ENCODE measurements at places on chromosomes 4 and X. TPM values are rescaled to one million over a fixed set of nuclear protein-coding genes. Genes with fewer than 3 reads are reported as not detected.

TADA2B gene
- polyA plus RNA-seq: 15.4 TPM

REST gene
- 47.5 TPM for polyA plus RNA-seq

ITIH6 gene
- polyA plus RNA-seq: 0.04 TPM

PQBP1 gene
- polyA plus RNA-seq: 96.9 TPM

DIPK2B gene
- polyA plus RNA-seq: 35.6 TPM

CYP4V2 gene
- polyA plus RNA-seq: 16.6 TPM

ADH1C gene
- polyA plus RNA-seq: 24.8 TPM

CCDC160 gene
- polyA plus RNA-seq: 2.8 TPM

AFM gene
- not detected for polyA plus RNA-seq

SPP1 gene
- polyA plus RNA-seq: 249 TPM

CDX4 gene
- polyA plus RNA-seq: not detected

WAS gene
- polyA plus RNA-seq: 3.7 TPM

FREM3 gene
- polyA plus RNA-seq: 6.0 TPM

CTAG1B gene
- polyA plus RNA-seq: not detected

DNA sequence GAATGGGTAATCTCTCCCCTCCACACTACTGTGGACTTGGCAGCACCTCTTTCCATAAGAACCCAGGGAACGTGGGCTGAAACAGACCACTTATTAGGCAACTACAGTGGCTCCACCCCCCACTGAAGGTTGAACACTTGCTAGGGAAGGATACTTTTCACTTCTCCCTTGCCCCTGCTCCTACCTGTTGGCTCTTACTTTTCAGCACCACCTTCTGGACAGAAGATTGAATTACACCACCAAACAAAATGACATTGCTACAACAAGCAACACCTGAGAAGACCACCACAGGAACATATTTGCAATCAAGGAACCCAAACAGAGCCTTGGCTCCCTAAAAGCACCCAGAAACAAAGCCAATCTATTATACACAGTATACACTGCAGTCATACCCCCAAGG lies 132.1 kb upstream of the CXCL13 start:
- DNase-seq: no peak

- peak; percentile 52 for DNase-seq
Observed at GRCh38 chr4:184825896-184826690, at the start of gene ACSL1. Gene ACSL1, minus strand, starts transcription at chr4:184825968. Its CDS starts 22,454 bp downstream, at chr4:184803514.

- DNase-seq: no peak
Observed at GRCh38 chrX:20421275-20421674, 154.6 kb upstream of the RPS6KA3 start.

GRCh38 chr4:88858752-88859151 lies 161.1 kb upstream of the NAP1L5 start:
- DNase-seq: no peak

- no peak for DNase-seq
Observed at GRCh38 chr4:48333587-48333986, 7.7 kb upstream of the SLAIN2 start.

GRCh38 chrX:133566876-133567275 lies 151.6 kb upstream of the GPC4 start:
- no peak for DNase-seq

- DNase-seq: no peak
Observed at GRCh38 chrX:149124526-149125108, 380.5 kb downstream of the IDS start.

DNA sequence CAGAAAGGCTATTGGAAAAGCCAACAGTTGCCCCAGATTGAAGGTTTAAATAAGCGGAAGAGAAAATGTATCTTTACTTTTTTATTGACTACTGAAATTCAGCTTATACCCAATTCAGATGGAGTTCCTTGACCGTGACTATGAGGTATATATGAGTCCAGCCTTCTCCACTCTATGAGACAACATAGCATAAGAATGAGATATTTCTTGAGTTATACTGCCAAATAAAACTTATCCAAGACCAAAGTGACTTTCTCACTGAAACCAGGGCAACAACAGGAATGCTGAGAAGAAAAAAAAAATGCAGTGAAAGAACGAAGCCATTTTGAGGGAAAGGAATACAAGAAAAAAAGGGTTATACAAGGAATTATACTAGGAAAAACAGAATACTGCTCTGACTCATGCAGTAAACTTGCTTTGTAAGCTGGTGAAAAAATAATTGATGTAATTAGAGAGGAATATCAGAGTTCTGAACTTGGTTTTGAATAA lies 16.3 kb upstream of the PDK3 start:
- DNase-seq: no peak

- DNase-seq: no peak
Observed at GRCh38 chr4:38209654-38210053, 249.5 kb downstream of the PTTG2 start.

DNA sequence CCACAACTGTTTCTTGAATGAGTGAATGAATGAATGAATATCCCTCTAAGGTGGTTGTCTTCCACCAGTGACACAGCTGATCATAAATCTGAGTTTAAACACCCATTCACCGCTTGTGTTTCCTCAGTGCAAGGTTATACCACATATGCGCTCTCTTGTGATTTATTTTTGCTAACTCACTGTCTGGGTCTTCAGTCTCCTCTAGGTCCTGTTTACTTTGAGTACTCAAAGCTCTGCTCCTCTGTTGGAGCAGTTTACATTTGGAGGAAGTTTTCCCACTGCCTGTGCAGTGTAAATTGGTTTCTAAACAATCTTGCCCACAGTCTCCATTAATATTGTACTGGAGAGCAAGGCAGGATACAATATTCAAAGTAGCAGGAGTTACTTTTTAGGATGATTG lies 212.6 kb upstream of the JADE1 start:
- DNase-seq: no peak

GRCh38 chr4:145503486-145504072 lies 21.9 kb downstream of the SMAD1 start:
- no peak for DNase-seq

- no peak for DNase-seq
Observed at GRCh38 chr4:110074570-110074969, 123.8 kb downstream of the ELOVL6 start.

DNA sequence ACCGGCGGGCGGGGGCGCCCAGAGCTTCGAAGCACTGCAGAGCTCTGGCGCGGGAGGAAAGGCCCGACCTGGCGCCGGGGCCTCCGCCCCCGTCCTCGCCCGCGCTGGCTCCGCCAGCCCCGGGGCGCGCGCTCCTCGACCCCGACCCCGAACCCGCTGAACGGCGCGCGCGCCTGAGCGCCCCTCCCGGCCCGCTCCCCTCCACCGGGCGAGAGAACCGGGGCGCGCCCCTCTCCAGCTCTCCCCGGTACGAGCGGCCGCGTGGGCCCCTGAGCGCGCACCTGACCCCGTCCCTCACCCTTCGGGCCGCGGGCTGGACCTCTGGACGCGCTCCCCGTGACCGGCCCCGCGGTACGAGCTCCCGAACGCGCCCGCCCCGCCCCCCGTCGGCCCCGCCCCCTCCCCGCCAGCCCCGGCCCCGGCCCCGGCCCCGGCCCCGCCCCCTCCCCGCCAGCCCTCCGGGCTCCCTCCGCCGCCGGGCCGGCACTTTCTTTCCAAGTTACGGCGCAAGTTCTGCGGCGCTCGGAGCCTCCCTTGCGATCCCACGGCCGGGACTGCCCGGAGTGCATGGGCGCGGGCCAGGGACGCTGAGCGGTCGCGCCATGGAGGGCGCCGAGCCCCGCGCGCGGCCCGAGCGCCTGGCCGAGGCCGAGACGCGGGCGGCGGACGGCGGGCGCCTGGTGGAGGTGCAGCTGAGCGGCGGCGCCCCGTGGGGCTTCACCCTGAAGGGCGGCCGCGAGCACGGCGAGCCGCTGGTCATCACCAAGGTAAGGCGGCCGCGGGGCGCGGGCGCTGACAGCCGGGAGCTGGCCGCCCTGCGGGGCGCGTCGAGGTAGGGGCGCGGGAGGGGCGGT lies at the start of gene SHROOM2:
TSS of gene SHROOM2 (plus strand) at position 486 of the 854 bp plus-strand sequence. CDS start at position 603, 117 bp downstream.
- DNase-seq: no peak

DNA sequence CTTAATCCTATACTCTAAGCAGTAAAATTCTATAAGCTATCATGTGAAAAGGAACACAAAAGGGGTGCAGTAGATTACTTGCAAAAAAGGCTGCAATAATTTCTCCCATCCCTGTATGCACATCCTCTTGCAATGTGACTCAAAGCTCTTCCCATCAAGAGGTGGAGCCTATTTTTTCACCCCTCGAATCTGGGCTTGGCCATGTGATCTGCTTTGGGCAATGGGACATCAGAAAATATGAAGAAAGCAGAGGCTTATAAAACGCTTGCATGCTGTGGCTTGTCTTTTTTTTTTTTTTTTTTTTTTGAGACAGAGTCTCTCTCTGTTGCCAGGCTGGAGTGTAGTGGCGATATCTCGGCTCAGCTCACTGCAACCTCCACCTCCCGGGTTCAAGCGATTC lies 33.0 kb downstream of the GEMIN8 start:
- no peak for DNase-seq

GRCh38 chrX:46758163-46758955 lies 559 bp downstream of the SLC9A7 start:
- DNase-seq: no peak

- DNase-seq: no peak
Observed at GRCh38 chr4:181194096-181194495, 1049.1 kb upstream of the TENM3 start.

DNA sequence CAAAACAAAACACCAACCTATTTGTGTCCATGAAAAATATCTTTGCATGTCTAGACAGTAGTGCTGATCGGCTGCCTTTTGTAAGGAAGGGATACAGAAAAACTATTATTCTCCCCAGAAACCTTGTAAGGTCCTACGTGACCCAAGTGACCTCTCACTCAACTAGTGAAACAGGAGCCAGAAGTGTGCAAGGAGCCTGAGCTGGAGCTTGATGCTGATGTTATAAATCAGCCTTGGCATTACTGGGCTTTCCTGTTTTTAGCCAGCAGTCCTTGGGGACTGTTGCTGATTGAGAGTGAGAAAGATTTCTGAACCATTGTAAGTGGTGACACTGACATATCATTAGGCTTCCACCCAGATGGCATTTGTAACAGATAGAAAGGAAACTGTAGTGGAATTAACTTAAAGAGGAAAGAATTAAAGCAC lies 100.8 kb upstream of the LIMCH1 start:
- DNase-seq: no peak

- DNase-seq: no peak
Observed at GRCh38 chrX:51182545-51182944, 150.1 kb upstream of the NUDT10 start.

GRCh38 chr4:4560136-4560535 lies 18.3 kb upstream of the STX18 start:
- no peak for DNase-seq

DNA sequence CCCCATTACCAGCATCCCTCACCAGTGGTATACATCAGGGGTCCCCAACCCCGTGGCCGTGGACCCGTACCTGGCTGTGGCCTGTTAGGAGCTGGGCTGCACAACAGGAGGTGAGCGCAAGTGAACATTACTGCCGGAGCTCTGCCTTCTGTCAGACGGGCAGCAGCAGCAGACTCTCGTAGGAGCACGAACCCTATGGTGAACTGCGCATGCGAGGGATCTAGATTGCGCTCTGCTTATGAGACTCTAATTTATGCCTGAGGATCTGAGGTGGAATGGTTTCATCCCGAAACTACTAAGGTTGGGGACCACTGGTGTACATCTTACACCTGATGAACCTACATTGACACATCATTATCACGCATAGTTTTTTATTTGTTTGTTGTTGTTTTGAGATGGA lies 52.8 kb upstream of the DHX15 start:
- no peak for DNase-seq

DNA sequence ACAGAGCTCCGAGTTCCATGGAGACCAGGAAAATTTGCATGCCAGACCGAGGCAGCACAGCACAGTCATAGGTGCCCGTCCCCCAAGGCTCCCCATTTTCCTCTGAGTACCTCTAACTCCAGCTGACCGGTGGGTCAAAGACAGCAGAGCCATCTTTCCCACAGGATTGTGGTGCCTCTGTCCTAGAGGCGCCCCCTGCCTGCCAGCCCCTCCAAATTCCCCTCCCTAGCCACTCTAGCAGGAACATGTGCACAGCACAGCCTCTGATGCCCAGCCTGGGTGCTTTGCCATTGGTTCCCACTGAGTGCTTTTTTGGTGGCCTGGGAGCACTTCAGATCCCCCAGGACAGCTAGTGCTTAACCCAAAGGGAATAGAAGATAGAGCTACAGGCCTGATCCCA lies 368.5 kb upstream of the PABPC5 start:
- no peak for DNase-seq

DNA sequence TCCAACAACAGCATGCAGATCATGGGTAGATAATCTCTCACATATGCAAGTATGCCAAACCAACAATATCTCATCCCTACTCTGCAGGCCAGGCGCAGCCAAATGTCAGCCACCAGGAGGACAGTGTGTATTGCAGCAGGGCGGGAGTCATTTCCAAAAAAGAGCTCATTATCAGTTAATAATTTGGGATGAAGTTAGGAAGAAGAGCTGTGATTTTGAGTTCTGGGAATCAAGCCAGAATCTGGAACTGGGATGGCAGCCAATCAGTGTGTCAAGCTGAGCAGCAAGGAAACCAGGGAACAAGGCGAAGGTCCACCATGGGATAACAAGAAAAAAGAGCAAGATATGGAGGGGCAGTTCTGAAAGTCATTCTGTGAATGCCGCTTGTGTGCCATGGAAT lies 88.2 kb upstream of the CAMK2D start:
- peak; percentile 88 for DNase-seq

- DNase-seq: no peak
Observed at GRCh38 chr4:37601531-37601930, 84.6 kb downstream of the RELL1 start.

- DNase-seq: no peak
Observed at GRCh38 chr4:184897895-184898294, 72.1 kb upstream of the ACSL1 start.

DNA sequence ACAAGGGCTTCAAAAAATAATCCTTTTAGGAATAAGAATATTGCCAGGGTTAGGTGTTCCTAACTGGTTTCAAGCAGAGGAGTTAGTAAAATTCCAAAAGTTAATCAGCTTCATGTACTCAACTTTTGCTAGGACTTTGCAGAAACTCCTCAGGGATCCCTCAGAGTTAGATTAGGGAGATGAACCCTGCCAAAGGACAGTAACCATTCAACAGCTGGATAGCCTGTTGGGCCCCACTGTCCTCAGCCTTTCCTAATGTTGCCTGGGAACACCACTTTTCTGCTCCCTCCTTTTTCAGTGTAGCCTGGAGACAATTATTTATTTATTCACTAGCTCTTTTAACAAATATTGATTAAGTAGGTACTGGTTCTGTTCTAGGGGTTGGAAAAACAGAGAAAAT lies 53.8 kb downstream of the NFKB1 start:
- DNase-seq: no peak

- DNase-seq: no peak
Observed at GRCh38 chr4:142778430-142778829, 67.7 kb downstream of the INPP4B start.

DNA sequence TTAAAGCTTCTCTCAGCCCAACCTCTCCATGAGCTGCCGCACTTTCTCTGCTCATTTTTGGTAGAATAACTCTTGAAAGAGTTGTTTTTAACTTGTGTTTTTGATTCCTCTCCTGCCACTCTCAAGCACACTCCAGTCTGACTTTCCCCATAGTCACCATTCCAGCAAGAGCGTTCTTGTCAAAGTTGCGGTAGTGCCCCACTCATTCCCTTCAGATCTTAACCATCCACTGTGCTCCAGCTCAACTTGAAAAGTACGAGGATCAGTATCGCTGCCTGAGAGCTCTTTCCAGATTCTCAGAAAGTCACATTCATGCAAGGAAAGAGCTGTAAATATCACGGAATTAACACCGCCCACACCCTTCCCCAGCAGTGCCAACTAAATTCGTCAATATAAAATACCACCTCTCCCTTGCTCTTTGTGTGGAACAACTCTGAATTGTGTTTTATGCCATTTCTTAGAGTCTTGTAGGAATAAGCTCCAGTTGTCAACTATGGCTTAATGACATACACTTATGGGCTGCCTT lies 59.7 kb upstream of the IL15 start:
- DNase-seq: no peak

Data from right lung (tissue), 10 donors.